ENCODE measurements at places on chromosomes 7 and 10.

DNA sequence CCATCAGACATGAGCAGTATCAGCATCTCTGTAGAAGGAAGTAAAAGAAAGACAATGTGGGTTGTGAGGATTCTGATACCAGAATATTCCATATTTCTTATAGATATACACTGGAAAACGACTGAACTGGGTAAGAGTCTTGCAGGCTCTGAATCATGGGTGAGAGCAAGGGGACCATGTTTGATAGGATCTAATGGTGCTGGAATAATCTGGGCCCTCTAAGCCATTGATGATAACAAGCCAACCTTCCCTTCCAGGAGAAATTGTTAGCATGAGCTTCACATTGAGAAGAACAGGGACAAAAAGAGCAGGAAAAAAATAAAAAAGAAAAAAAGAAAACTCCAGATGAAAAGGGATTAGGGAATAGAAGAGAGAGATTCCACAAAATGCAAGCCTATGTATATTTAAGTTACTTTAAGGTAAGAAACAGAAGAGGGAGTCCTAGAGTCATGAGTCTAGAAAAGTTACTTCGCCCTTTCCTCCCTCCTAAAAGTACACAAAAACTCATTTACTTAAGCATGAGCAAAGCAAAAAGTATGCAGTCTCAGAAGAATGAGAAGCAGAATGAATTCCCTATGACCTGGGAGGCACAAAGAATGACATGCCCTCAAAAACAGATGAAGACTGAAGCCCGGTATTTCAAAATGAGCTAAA, 181.9 kb downstream of the TMEM26 start:
- no peaks in the 10 kb centered on the region for H3K27me3 ChIP-seq
- no peaks in the 10 kb centered on the region for H3K36me3 ChIP-seq
- peak overlapping the region; percentile 39 for H3K27ac ChIP-seq
- peaks cover 10% of the 10 kb centered on the region for H3K4me1 ChIP-seq

GRCh38 chr10:78720091-78720490, 348.7 kb upstream of the ZMIZ1 start:
- no peak overlapping the region for H3K4me3 ChIP-seq
- no peaks in the 10 kb centered on the region for H3K4me1 ChIP-seq
- peaks cover 52% of the 10 kb centered on the region for H3K27me3 ChIP-seq
- H3K36me3 ChIP-seq: no peaks in the 10 kb centered on the region

DNA sequence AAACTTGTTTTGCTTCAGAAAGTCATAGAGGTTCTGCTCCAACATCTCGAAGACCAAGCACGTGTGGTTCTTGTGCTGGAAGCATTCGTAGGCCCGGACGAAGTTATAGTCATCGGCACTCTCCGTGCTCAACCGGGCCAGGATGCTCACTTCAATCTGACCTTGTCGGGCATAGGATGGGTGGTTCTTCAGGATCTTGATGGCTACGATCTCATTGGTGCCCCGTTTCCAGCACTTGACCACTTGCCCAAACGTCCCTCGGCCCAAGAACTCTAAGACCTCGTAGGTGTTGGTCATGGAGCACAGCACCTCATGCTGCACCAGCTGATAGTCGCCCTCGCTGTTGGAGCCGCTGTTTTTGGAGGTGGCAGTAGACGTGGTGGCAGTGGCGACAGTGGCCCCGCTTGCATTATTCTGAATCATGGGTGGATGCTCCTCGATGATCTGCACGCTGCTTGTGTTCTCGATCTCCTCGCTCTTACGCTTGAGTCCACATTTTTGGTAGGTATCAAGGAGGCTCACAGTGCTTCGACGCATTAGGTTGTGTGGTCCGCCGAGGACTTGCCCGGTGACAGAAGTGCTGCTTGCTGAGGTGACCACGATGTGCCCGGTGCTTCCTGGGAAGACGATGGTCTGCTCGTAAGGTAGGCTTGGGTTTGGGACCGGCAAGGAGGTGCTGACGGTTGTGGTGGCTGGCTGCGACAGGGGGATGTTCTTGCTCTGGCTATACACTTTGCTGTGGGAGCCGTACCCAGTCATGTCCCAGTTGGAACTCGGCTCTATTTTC, 61.4 kb downstream of the HIPK2 start:
- H3K27ac ChIP-seq: peak overlapping the region; percentile 17
- peaks cover 58% of the 10 kb centered on the region for H3K36me3 ChIP-seq
- DNase-seq: no peak
- H3K27me3 ChIP-seq: no peaks in the 10 kb centered on the region
- no peak overlapping the region for H3K4me3 ChIP-seq

- peak overlapping the region; percentile 78 for H3K27ac ChIP-seq
- no peak overlapping the region for H3K4me3 ChIP-seq
- H3K27me3 ChIP-seq: no peaks in the 10 kb centered on the region
- no peaks in the 10 kb centered on the region for H3K36me3 ChIP-seq
- peak; percentile 45 for DNase-seq
These were observed 24.2 kb downstream of the PWWP2B start for GRCh38 chr10:132420981-132421846.
